ENCODE measurements at places on chromosomes 13 and 19.
A peak's percentile ranks its signal among the peaks of the same experiment; 100 is the strongest.

DNA sequence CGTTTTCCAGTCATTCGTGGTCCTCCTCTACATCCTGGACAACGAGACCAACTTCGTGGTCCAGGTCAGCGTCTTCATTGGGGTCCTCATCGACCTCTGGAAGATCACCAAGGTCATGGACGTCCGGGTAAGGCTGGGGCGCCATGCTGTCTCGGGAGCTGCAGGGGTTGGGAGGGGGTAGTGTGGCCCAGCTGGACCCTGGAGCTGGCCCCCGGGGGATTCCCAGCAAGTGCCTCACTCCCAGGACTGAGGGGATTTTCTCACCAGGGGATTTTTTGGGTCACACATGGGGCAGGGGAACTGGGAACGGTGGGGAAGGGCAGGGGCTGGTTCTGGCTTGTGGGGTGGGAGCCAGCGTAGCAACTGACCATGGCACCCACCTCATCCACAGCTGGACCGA lies 10.8 kb upstream of the RELB start:
- no peak for DNase-seq

- no peak for DNase-seq
Observed at GRCh38 chr19:56660381-56661107, 11.0 kb downstream of the ZNF835 start.

DNA sequence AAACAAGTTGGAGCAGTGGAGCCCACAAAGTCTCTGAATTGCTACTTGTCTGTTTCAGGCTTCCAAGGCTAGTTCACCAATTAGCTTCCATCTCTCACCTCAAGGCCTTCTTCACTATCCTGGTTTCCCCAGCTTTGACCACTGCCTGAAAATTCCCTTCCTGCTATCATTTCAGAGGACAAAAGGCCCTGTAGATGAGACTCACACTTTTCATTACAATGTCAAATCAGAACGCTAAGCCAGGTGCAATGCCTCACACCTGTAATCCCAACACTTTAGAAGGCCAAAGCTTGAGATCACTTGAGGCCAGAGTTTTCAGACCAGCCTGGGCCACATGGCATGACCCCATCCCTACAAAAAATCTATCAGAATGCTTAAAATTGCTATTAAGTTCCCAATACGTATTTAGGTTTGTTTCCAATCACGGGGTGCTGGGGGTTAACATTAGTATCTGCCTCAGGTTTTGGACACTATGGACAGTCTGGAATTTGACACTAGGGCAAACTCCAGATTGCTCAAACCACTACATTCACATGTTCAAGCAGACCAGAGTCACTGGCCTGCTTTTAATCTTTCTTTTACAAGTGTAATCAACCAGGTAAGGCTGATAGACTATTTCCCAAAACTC lies 5.5 kb downstream of the TPT1 start:
- no peak for DNase-seq

DNA sequence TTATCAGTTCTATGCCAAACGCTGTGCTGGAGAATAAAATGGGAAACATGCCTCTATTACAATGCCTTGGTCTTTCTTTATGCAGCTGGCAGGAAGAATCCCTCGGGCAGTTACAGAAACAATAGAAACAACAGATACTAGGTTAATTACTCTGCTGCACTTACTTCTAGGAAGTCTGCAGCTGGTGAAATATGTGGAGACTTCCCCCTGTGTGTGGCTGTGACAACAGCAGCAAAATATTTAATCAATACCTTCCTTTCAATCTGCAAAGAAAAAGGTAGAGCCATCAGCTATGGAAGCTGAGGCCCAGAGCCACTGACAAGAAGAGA lies 9.9 kb downstream of the STOML3 start:
- DNase-seq: no peak

GRCh38 chr13:49560270-49561061 lies 24.9 kb downstream of the RCBTB1 start:
- DNase-seq: no peak

DNA sequence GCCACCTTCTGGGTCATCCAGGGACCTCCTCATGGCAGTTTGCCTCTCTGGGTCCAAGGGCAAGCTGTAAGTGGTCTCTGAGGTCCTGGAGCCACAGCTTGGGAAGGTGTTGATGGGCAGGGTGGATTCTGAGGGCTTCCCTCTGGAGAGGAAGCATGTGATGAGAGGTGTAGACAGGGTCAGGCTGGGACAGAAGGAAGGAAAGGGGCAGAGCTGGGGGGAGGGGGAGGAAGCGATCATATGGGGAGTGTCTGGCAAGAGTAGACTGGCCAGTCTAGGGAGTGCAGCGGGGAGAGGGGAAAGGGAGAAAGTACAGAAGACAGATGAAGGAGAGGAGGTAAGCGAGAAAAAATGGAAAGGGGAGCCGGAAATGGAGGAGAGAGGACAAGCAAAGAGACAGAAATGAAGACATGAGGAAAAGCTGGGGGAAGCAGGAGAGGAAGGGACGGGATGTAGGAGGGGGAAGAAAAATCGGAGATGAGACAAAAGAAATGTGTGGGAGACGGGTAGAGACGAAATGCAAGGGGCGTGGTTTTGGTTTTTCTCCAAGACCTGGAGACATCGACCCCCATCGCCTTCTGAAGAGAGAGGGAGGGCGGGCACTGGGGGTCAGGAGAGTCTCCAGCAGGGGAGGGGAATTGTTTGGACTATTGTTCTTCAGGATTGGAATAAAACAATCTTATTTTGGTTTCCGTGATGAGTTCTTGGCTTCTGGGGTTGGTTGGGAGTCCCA lies 26.6 kb downstream of the ZSWIM9 start:
- DNase-seq: no peak

- DNase-seq: no peak
Observed at GRCh38 chr13:40197936-40198595, 468.4 kb downstream of the FOXO1 start.

DNA sequence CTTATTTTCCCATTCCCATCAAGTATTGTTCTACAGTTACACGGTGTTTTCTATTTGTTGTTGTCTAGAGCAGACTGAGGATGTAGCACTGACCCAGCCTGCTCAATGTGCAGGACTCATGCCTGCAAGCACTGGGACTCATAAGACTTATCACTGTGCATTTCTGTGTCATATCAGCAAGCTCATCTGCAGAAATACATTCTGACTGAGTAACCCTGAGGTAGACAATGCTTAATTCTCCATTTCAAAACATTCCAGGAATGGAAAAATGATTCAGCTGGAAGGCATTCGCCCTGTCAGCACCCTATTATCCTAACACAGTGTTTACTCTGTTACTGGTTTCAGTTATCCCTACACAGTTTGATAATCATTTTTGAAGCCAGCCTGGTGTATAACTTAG lies 2506.4 kb downstream of the PCDH9 start:
- DNase-seq: no peak

DNA sequence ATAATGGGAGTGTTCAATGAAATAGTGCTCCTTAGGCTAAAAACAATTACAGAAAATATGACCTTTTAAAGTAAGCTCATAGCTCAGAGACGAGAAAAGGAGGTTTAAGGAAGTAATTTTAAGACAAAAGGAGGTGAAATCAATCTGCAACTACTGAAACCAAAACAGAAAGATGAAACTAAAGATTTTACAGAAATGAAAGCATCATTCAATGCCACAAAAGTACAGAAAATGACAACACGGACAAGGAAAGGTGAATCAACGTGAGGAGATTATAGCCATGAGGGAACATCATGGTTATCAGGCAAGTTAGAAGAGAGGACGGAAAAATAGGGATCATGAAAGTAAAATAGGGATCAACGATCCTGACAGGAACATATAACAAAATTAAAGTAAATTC lies 745.2 kb downstream of the PCDH17 start:
- DNase-seq: no peak

- DNase-seq: no peak
Observed at GRCh38 chr13:26968431-26969341, 202.9 kb downstream of the USP12 start.

DNA sequence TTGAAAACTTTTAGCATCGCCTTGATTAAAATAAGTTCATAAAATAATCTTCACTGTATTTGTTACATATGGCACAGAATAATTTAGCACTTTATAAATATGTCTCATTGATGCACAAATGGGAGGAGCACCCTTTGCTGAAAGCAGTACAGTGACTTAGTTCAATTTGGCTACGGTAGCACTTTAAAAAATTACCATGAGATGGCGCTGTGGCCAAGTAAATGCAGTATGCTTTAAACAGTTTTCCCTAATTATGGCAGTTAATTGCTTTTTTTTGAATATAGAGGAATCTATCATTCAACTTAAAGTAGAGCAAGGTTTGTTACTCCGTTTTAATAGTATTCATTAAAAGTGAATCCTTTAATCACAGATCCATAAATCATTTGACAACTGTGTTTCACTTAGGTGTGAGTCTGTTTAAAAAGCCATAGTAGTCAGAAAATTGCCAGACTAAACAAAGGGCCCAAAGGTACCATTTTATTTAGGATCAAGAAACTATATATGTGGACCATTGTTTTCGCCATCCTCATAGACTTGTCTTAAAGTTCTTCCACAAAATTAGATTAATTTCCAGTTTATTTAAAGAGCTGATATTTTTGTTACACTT lies 34.7 kb upstream of the ESD start:
- peak; percentile 49 for DNase-seq

- DNase-seq: no peak
Observed at GRCh38 chr19:53531457-53531856, 6.5 kb upstream of the ZNF331 start.

DNA sequence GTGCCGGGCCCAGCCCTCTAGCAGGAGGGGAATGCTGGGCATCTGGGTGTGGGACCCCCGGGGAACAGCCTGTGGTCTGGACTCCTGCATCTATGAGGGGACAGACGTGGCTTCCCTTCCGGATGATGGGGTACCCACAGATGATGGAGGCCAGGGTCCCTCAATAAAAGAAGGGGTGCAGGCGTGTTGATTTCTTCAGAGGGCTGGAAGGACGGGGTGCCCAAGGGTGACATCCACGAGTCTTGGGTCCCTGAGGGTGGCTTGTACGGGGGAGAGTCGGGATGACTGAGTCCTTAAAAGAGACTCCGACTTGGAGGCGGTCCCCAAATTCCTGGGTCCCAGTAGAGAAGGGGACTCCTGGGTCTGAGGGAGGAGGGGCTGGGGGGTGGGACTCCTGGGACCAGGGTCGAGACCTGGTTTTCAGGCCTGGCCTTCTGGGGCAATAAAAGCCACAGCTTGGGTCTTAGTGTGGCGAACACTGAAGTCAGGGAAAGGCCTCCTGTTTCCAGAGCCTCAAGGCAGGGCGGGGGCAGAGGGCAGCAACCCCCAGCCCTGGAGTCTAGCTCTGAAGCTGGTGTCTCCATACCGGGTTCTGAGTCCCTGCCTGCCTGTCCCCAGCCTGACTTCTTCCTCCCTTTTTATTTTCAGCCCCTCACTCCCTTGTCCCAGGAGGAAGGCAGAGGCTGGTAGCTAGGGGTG lies 459 bp upstream of the GRIN2D start:
- DNase-seq: no peak

DNA sequence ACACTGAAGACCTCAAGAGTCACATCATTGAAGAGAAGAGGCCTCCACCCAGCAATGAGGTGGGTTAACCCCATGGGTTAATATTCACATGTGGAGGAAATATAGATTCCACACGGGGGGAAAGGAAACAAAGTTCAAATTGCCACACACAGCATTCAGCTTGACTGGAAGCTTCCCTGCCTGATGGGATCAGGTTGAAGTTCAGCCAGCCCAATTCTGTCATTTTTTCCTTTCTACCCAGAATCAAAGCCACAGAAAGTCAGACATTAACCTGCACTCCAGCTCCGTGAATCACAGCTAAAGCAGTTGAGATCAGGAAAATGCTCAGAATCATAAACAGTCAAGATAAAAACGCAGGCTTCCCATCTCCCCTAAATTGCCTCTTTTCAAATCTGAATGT lies 208.7 kb upstream of the OBI1 start:
- DNase-seq: no peak

DNA sequence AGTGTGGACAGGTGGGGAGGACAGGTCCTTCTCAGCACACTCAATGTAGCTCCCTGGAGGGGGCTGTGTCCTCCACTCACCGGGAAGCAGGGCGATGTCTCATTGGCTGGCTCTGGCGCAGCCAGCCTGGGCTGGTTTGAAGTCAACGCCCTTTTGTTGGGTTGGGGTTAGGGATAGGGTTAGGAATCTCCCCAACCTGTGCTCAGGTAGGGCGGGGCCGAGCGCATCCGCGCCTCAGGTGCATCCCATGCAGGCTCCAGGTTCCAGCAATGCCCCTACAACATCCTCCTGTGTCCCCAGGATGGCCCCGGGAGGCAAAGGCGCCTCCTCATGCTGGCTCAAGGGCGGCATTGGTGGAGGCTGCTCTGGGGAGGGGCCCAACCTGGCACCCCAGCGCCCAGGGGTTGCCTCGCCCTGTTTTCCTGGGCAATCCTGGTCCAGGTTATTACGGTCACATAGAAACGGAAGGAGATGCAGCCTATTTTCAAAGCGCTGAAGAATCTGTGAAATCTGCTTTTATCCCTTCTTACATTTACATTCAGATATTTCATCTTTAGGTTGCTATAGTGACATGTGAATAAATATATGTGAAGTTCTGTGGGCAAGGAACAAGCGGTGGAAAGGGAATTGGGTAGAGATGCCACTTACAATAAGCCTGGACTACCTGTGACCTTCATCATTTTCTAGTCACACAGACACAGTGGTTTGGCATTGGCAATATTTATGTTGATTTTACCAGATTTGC lies 74.3 kb downstream of the TM9SF2 start:
- no peak for DNase-seq

GRCh38 chr19:42113641-42114348 lies 18.5 kb downstream of the POU2F2 start:
- DNase-seq: peak; percentile 83

- DNase-seq: no peak
Observed at GRCh38 chr13:39676315-39676876, 20.9 kb downstream of the COG6 start.

- DNase-seq: no peak
Observed at GRCh38 chr13:80695841-80696240, 354.9 kb upstream of the SPRY2 start.

GRCh38 chr13:64553411-64554129 lies 2676.6 kb downstream of the PCDH9 start:
- DNase-seq: no peak

Measured in DND-41 (cell line).